Natural killer cell treated with Interleukin-12 subunit alpha and Interleukin-12 subunit beta and Interleukin-15 and Interleukin-18, amount 100 ng/mL, for 72 hours (primary cell): ENCODE measurements at places on chromosomes 11 and 22. TPM values are rescaled to one million over a fixed set of nuclear protein-coding genes. Genes with fewer than 3 reads are reported as not detected.

The CELSR1 gene
- total RNA-seq, result 0.14 TPM

DNA sequence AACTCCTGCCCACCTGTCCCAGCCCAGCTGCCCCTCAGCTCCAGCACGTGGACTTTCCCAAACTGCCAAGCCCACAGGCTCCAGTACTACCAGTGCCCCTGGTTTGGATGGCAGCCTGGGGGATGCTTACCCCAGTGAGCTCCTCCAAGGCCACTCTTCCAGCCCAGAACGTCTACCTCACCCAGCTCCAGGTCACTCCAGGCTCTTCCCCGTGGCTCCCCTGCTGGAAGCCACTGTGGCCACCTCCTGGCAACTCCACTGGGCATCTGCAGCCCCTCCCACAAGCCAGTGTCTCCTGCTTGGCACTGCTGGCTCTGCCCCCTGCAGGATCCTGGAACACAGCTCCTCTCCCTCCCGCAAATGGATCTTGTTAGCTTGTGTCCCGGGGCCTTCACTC, 29.3 kb downstream of the LMO1 start:
- no peak for DNase-seq

The NPAS4 gene
- total RNA-seq, result not detected

DNA sequence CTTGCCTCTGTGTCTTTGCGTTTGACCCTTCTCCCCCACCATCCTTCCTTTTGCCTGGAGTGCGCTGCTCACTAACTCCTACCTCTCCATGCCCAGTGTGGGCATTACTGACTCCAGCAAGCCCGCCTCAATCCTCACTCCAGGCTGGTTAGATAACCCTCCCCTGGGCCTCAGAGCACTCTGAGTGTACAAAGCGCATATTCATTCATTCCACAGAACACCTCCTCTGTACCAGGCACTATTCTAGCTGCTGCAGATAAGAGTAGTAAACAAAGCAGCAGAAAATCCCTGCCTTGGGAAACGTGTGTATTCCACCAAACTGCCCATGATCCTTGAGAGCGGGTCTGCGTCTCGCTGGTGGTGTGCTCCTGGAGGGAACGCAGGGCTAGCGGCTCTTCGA, 3.2 kb downstream of the SLC22A8 start:
- DNase-seq, result no peak

DNA sequence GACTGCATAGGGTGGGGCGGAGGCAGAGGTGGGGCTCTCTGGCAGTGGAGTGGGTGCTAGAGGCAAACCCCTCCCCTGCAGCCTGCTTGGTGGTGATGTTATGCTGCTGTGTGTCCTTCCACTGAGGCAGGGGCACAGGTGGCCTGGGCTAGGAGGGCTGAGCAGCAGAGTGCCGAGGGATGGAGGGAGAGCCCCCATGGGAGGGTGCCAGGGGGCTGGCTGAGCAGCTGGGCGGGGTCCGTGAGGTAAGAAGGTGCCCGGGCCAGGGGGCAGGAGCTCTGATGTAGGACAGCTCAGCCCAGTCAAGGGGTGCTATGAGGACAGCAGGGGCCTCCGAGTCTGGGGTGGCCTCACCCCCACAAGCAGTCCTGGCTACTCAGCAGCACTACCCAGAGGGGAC, 4.2 kb downstream of the CLDN5 start:
- DNase-seq, result no peak

DNA sequence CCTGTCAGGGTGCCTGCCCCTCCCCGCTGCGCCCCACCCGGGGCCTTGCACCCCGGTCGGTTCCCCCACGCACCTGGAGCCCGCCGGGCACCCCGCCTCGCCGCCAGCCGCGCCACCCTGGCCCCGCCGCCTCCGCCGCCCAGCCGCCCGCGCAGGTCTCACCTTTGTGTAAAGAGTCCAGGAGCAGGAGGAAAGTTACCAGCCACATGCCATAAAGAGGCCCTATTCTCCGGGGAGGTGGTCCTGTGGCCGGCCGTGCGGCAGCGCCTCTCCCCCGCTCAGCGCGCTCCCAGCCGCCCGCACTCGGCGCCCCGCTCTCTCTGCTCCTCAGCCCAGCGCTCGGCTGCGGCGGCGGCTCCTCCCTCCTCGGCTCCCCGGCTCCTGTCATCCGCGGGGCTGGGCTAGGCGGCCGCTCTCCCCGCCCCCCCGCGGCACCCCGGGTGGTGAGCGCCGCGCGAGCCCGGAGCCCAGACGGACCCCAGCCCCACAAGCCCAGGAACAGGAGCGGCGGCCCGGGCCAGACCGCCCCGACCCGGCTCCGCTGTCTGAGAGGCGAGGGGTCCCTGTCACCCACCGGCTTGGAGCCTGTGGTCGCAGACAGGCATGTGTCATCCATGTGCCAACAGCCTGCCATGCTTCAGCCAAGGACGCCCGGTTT, at the start of gene DSCAML1:
DSCAML1 (minus strand) TSS at position 345 of the 658 bp plus-strand sequence; CDS start at position 208, 137 bp downstream.
- DNase-seq, result no peak

- DNase-seq, result no peak
Observed at GRCh38 chr11:110989428-110990133, 255.9 kb upstream of the POU2AF2 start.

The FAM227A gene
- total RNA-seq, result 0.59 TPM

DNA sequence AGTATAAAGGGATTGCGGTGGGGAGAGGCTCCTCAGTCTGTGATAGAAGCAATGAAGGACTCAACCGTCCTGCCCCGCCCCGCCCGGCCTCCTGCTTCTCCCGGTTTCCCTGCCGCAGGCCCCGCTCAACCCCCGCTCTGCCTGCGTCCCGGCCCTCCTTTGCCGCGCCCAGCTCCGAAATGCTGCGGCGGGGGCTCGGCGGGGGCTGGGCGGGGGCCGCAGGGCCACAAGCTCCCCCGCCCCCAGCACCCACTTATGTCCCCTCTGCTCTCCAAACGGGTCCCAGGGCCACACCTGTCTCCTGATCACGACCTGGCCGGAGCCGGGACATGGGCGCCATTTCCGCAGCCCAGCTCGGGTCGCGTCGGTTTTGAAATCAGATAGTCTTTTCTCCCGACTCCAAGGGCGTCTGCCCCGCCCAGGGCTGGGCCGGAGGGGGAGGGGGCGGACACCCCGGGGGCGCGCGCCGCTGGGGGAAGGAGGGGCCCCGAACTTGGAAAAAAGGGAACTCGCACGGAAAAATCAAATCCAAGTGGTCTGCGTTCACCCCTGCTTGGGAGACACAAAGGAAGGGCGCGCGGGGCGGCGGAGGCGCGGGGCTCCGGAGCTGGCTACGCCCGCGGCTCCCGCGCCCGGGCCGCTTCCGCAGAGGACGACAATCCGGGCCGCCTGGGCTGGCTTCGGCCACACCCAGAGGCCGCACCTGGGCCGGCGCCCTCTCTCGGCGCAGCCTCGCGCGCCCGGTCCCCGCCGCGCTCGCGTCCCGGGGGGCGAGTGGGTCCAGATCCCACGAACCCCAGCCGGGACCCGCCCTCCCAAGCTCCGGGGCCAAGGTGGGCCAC, 70.6 kb upstream of the EP300 start:
- no peak for DNase-seq

DNA sequence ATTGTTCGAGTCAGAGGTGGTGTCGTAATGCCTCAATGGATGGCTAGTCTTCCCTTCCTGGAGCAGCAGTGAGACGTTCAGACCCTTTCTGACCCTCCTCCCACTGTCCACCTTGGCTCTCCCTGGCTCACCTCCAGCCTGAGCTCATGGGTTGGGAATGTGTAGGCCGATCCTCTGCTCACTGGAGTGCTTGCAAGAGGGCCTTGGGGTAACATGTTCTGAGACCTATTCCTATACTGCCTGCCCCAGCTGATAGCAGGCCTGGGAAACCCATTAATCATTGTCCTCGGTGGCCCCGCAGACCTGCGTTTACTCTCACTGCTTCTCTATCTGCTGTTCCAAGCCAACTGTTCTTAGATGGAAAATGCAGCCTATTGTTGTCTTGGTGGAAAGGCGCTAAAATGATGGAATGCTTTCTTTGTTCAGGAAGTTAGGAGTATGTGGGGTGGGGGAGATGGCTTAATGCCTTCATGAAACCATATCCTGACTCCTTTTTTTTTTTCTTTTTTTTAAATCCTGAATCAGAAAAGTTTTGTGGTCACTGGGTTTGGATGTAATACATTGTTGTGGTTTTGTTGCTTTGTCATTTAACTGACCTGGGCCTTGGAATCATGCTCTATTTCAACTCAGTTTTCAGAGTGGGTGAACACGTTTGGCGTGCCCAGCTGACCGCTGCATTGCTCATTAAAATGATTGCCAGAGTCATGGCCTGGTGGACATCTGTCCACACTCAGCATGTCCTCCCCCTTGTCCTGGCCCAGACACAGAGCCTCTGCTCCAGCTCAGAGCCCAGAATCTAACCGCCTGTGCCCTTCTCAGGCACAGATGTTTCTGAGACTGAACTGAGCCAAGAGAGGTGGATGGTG, 72.5 kb downstream of the MICAL2 start:
- no peak for DNase-seq

- no peak for DNase-seq
Observed at GRCh38 chr22:26751217-26751616, 93.8 kb downstream of the MIAT start.

DNA sequence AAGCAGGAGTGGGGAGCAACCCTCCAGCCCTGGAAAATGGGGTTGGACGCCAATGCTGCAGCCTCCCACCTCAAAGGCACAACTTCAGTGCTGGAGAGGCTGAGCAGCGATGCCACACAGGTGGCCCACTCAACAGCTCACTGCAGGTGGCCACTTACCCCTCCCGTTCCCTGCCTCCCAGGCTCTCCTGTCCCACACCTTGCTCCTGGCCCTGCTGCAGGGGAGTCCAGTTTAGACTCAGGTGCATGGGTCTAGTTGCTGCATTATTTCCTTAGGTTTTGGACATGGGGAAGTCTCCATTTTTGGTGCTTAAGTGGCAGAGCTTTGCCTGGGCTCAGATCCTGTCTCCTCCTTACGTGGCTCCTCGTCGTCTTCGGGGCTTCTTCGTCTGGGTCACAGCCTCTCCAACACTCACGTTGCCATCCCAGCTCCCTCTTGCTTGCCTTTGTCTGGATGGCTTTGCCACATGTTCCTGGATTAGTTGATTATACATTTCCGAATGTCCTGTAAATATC, 898.3 kb downstream of the BRD1 start:
- no peak for DNase-seq

GRCh38 chr11:13169709-13170108, 107.9 kb upstream of the BMAL1 start:
- DNase-seq, result no peak

The PDHX gene
- 27.6 TPM for total RNA-seq

DNA sequence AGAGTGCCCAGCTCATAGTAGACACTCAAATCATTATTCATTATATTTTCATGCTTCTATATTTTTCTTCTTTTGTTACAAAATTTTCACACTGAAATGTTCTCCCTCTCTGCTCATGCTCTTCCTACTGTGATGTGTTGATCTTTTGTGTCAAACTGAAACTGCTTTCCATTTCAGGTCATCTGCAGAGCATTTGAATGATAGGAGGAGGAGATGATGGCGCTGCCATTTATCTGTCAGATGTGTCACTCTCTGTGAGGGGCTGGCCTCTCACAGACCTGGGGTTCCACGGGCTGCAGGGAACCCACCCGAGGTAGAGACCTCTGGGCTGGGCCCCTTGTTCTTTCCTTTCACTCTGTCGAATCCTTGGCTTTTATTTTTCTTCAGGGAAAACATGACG, 41.1 kb downstream of the OR10A6 start:
- no peak for DNase-seq

- no peak for DNase-seq
Observed at GRCh38 chr11:26715133-26715532, 6.7 kb downstream of the SLC5A12 start.

GRCh38 chr11:45409587-45409986, 123.4 kb upstream of the SYT13 start:
- DNase-seq, result no peak

The SLC22A6 gene
- not detected for total RNA-seq

DNA sequence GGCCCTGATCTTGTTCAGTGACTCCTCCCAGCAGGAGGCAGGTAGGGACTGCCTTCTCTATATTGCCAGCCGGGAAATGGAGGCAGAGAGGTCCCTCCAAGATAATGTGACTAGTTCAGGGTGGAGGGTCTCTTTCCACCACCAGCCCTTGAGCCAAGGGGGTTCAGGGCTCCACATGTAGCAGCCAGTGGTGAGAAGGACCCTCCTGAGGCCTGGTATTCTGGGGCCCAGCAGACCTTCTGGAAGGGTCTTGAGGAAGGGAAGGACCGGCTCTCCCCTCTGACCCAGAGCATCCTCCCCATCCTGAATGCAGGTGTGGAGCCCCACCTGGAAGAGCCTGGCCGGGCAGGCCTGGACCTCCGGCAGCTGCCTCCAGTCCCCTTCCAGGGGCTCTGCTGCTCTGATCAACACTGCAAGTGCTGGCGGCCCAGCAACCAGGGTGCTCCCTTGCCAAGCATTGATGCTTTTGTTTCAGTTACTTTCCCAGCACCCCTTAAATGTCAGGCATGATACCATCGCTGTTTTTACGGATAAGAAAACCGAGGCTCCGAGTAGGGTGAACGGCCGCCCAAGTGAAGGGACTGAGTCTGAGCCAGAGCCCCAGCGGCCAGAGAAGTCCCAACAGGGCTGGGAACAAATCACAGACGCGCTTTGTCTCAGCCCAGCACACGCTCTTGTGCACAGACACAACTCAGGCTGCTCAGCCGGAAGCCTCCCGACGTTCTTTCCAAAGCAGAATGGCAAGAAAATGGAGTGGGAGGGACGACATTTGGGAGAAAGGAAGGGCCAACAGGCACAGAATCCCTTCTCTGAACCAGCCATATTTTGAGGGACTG, 38.8 kb downstream of the DKK3 start:
- no peak for DNase-seq

The OMP gene
- total RNA-seq, result not detected

- no peak for DNase-seq
Observed at GRCh38 chr22:35229865-35230264, 27.4 kb upstream of the HMGXB4 start.

- no peak for DNase-seq
Observed at GRCh38 chr22:33056108-33056507, 2.1 kb downstream of the SYN3 start.

DNA sequence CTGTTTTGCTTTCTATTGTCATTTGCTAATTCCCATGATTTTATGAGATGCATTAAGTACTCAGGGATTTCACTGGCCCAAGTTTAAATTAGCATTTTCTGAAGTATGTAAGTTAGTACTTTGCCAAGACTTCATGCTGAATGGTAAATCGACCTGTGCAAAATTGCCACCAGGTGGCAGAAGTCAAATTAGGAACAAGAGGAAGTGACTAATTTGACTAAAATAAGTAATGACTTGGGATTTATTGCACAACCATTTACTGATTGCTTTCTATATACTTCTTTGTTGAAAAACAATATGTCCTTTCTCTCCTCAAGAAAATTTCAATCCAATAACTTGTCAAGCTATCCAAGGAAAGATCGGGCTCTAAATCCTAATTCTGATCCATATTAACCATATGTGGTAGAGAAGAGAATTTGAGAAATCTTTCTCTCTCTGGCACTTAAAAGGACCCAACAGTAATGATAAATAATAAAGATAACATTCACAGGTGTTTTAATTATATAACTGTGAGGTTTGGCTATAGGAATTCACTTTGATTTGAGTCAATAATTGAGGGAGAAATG, 253.7 kb upstream of the CHORDC1 start:
- DNase-seq, result no peak

- DNase-seq, result no peak
Observed at GRCh38 chr11:11415901-11416300, 62.9 kb upstream of the CSNK2A3 start.

The OR51E1 gene
- total RNA-seq, result not detected
